ENCODE measurements at places on chromosomes 1 and 21. TPM values are rescaled to one million over a fixed set of nuclear protein-coding genes. Genes with fewer than 3 reads are reported as not detected.

AGMAT gene
- 0.21 TPM for polyA plus RNA-seq

FCRL3 gene
- polyA plus RNA-seq = 0.22 TPM

EXO1 gene
- 0.10 TPM for polyA plus RNA-seq

SPATA1 gene
- polyA plus RNA-seq = 0.28 TPM

LRRC38 gene
- polyA plus RNA-seq = 0.04 TPM

RGSL1 gene
- polyA plus RNA-seq = not detected

ASH1L gene
- 5.6 TPM for polyA plus RNA-seq

OR2L8 gene
- polyA plus RNA-seq = not detected

TMEM52 gene
- polyA plus RNA-seq = 182 TPM

KCNJ9 gene
- polyA plus RNA-seq = not detected

Measured in adipose tissue (tissue), 3 donors.